HTR-8/SVneo (cell line): ENCODE measurements at places on chromosomes 2 and 18.

DNA sequence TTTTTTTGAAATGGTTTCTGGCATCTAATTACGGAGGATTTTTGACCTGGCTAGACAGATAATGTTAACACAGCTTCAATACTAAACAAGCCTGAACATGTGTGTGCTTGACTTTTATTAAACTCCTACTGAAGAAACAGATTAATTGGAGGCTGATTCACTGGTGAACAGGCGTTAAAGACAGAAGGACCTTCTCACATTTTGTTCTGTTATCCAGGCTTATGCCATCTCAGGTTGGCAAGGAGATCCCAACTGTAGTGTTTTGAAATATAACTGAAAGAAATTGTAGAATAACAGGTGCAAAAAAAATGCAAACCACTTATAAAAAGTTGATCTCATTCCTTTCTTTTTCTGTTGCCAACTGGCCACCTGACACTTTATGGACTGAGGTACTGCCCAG is 269.6 kb downstream of the ARHGAP15 start:
- DNase-seq = no peak

DNA sequence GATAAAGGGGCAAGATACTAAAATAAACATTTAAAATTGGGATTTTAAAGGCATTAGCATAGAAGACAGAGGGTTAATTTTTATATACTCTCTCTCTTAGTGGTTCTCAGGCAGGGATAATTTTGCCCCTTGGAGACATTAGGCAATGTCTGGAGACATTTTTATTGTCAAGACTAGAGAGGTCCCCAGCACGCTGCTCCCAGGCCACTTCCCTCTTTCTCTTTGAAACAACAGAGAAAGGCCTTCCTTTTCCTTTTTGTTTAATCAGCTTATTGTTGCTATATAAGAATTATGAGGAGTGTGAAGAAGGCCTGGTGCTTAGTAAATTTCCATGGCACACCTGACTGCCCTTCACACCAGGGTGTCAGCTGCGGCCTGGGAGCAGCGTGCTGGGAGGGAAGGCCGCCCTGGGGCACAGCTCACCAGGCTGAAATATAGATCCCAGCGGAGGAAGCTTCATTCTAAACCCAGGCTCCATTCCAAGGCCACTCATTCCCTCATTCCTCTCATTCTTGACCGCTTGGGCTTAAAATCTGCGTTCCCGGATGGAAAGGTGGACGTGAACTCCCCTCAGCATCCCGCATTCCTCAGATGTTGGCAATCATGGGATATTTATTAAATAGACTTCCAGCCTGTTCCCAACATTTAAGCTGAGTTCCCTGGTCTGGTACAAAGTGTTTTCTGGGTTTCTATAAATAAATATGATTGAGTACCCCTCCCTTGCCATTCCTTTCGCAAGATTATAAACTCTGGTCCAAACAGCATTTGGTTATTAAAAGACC is 22.5 kb downstream of the SLC14A2 start:
- no peak for DNase-seq

DNA sequence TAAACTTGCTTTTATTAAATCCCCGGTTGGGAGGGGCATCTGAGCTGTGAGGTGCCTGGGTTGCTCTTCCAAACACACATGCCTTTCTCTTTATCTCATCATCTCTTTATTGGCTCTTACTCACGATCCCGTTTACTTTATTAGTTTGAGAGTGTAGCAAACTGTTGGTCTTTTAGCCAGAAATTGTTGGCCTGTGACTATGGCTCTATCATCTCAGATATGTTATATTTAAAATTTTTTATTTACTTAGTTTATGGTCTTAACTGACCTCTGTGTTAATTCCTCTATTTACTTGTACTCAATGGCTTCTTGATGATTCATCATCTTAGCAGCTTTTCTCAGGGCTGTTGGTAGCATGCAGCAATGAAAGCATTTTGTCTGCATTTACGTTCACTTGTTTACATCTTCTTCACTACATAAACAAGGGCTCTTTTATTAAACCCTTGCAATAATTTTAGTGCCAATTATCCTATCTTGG is 408.4 kb downstream of the HRH4 start:
- no peak for DNase-seq

DNA sequence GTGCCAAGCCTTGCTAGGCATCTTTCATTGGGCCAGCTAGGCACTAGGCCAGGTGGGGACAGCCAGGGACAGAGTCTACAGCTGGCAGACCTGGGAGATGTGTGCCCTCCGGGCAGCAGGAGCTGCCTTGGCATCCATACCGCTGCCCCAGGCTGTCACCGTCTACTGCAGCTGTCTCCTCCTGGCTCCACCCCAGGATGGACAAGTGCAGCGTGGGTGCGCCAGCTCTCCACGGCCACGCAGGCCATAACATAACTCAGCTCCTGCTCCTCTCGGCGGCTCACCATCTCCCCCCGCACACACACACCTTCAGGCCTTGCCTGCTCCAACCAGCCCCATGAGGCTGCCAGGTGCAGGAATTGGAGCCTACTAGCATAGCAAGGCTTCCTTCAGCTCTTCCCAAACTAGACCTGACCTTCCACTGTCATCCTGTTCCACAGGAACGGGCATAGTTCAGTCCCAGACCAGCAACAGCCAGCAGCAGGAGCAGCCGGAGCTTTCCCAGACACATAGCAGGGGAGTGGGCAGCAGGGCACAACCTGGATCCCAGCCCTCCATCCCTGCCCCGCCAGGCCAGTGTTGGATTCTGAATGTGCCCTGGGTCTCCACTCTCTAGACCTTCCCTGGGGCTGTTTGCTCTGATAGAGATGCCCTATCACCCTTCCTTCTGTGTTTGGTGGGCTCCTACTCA is 2.5 kb upstream of the ADRA2B start:
- no peak for DNase-seq

GRCh38 chr2:71606244-71606643 is 152.9 kb downstream of the DYSF start:
- DNase-seq = no peak

DNA sequence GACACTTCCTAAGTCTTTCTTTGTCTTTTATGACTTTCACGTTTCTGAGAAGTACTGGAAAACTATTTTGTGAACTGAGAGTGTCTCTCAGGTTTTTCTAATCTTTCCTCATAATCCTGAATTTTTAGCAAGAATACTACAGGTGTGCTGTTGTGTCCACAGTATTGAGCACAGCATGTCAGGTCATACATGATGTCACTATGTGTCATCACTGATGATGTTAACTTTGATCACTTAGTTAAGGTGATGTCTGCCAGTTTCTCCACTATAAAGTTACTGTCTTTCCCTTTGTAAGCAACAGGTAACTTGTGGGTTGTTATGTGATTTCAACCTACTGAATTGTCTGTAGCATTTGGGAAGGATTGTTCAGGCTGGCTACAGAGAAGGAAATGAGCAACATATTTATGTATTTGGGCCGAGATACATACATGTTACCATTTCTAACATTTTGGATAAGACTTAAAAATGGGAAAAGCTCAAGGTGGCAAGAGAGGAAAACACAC is 11.1 kb downstream of the MATN3 start:
- DNase-seq = no peak

DNA sequence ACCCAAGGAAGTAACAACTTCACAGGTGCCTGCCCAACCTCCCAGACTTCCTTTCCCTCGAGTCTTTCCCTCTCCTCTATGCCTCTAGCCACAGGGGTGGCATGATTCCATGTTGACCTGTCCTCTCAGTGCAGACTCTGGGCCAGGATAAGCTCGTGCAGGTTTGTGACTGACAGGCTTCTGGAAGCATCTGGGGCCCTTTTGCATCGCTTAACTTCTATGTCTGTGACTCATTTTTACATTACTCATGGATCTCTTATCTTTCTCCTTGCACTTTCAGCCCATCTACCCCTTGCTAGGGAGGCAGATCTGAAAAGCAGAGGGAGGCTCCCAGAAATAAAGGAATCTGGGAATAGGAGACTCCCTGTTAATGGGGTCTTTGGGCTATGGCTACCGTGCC is 98.5 kb upstream of the RIOK3 start:
- peak; percentile 17 for DNase-seq

GRCh38 chr18:63138436-63139340 is 180.9 kb downstream of the BCL2 start:
- no peak for DNase-seq

DNA sequence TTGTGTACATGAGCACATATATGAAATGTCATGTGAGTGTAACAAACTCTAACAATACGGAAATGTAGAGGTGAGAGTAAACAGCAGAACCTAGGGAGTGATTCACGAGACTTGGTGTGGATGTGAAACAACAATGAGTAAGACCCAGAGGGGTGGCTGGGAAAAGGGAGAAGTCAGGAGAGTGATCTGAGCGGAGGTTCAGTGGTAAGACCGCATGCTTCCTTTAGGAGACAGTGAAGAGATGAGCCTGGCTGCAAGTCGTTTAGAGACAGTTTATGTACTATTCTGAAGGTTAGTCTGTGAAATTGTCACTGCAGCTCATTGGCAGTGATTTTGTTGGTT is 150.6 kb downstream of the PRPF40A start:
- DNase-seq = no peak

GRCh38 chr2:105582952-105583660 is 161.6 kb upstream of the NCK2 start:
- DNase-seq = no peak

GRCh38 chr2:212005085-212005671 is 533.4 kb downstream of the ERBB4 start:
- peak; percentile 14 for DNase-seq

GRCh38 chr2:180781276-180781675 is 199.1 kb upstream of the UBE2E3 start:
- no peak for DNase-seq

DNA sequence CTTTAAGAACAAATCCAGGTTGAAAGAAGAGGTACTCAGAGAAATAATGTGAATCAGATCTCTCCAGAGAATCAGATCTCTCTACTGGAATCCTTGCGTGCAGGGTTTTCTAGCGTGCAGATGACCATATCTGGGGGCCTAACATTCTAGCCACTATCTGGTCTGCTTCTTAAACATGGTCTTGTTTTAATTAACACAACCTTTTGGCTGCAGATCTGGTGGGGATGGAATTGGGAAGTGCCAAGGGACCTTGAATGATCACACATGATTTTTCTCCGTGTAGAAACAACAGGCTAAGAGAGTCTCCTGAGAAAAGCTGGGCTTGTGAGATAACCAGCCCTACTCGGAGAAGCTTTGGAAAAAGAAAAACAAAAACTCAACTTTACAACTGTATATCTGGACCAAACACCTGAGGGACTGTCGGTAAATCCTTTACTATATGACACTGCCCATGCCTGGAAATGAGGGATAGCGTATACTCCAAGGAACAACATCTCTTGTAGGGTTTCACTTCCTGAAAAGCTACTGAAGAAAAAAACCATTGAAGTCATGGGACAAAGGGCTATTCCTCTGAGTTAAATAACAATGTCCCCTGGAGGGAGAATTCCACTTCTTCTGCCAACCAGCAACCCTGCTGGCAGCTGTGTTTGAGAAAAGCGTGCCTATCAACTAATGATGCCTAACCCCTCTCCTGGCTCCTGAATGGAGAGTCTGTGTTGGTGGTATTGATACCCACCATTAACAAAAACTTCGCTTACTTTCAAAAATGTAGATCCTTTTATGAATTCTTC is 171.0 kb upstream of the REV1 start:
- DNase-seq = no peak

GRCh38 chr18:57859314-57859713 is 56.2 kb upstream of the ATP8B1 start:
- no peak for DNase-seq

GRCh38 chr2:14567561-14567960 is 65.0 kb upstream of the LRATD1 start:
- no peak for DNase-seq

GRCh38 chr2:104444392-104444791 is 409.5 kb upstream of the POU3F3 start:
- no peak for DNase-seq

- DNase-seq = peak; percentile 58
Observed at GRCh38 chr2:200787351-200788120, 24.2 kb upstream of the BZW1 start.

DNA sequence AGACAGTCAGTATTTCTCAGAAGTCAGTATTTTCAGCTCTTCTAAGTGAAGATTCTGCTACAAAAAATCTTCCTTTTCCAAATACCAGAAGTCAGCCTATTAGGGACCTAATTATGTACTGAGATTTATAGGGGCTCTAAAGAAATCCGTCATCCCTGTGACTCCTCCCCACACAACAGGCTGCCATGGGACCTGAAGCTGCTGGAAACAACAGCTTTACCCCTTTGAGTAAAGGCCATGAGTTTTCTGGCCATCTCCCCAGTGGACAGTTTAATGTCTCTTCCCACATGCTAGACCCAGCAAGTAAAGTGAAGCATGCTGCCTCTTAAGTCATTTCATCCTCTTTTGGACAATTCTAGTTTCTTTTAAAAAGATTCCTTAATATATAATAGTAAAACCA is 255.7 kb upstream of the ACVR2A start:
- DNase-seq = no peak

GRCh38 chr2:137525641-137526190 is 438.6 kb upstream of the HNMT start:
- DNase-seq = no peak

DNA sequence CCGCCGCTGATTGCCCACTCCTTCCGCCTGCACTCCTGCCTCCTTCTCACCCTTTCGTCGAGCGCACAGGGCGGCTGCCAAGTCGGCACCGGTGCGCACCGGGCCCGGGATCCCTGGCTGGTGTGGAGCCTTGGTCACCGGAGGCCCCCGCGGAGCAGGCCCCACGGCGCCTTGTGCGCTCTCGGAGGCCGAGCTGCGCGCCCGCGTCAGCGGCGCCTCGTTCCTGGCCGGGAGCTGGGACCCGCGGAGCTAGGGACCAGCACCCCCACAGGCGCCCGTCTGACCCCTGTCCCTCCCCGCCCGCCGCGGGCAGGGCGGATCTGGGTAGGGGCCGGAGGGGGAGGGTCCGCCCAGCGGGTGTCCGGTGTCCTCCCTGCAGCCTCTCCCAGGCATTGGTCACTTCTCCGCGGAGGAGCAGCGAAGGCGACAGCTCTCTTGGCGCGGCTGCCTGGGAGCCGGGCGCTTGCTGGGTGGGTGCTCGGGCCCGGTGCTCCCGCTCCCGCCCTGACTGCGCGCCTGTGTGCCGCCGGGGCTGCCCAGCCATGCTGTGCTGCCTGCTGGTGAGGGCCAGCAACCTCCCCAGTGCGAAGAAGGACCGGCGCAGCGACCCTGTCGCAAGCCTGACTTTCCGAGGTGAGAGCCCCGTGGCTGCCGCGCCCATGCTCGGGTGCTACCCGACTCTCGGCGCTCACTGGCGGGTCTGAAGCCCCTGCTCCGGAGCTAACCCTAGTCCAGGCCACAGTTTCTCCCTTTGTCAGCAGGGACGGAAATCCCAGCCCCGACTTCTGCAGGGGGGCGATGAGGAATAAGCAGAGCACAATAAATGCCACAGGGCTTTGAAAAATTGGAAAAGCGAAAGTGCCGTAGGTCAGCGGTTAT is 13.2 kb downstream of the DYSF start:
- DNase-seq = peak; percentile 86

GRCh38 chr2:95728878-95729596 is 137.2 kb downstream of the TRIM43 start:
- DNase-seq = peak; percentile 88

DNA sequence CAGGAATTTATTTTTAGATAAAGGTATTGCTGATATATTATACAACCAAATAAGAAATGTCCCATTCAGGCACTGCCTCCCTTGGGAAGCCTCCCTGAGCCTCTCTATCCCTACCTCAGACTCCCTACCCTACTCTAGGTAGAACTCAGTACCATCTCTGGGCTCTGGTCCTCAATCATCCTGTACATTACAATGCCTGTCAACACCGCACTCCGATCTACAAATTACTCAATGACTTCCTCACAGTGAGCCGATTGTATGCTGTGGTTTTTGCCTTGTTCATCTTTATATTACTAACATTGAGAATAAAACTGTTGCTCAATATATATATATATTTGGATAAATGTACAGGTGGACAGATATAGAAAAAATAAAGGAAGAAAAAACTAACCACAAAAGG is 207.5 kb downstream of the STK39 start:
- DNase-seq = no peak
